DMS79 (cell line): ENCODE measurements at places on chromosomes 1 and 21.

GRCh38 chr1:182684116-182684828 lies at the start of gene RGS8:
TSS of gene RGS8 (minus strand) at chr1:182684587. CDS start at chr1:182669649, 14,938 bp downstream.
- peak; percentile 26 for DNase-seq

DNA sequence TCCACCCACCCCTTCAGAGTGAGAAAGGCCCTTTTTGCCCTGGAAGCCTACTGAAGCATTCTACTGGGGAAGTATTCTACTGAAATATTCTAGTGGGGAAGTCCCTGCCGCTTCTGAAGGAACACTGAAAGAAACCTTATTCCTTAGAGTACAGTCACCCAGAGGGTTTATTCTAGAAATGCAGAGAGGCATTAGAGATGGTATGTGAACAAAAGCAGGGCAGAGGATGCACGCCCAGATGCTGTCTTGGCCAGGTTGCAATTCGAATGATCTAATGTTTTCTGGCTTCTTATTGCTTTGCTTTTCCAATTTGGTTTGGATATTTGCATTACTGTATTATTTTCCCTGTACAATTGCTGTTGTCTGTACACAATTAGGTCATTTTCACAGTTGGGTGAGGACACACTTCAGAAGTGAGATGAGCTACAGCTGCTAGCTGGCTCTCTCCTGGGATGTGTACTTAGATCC lies 37.1 kb downstream of the CCN1 start:
- DNase-seq, result no peak

- DNase-seq, result no peak
These were observed 16.7 kb upstream of the FABP3 start for GRCh38 chr1:31389616-31390015.

DNA sequence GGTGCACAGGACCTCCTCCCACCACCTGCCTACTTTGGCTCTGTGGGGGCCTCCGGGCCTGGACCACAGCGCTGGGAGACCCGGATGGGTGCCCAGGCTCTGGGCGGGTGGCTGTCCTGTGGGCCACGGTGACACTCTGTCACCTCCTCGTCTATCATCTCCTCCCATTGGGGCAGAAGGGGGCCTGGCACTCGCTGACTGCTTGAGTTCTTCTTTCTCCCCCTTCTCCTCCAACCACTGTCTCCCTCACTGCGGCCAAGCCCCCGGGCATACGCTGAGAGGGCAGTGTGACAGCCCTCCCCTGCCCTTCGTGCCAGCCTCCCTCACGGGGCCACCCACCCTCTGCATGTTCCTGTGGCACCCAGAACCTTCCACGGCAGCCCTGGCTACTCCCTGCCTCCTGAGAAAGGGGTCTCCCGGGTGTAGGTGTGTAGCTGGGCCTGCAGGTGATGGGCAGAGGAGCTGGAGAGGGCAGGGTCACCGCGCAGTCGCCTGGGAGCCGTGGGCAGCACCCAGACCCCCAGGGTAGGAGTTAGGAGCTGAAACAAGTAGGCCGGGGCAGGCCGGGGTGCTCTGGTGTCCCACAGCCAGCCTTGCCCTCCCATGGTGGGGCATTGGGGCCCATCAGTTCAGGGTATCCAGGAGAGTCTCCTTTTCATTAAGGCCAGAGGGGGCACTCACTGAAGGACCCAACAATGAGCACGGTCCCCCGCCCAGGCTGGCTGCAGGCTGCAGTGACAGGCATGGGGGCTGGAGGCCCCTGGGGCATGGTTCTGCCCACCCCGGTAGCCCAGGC lies 9.2 kb upstream of the ARF1 start:
- DNase-seq, result no peak

DNA sequence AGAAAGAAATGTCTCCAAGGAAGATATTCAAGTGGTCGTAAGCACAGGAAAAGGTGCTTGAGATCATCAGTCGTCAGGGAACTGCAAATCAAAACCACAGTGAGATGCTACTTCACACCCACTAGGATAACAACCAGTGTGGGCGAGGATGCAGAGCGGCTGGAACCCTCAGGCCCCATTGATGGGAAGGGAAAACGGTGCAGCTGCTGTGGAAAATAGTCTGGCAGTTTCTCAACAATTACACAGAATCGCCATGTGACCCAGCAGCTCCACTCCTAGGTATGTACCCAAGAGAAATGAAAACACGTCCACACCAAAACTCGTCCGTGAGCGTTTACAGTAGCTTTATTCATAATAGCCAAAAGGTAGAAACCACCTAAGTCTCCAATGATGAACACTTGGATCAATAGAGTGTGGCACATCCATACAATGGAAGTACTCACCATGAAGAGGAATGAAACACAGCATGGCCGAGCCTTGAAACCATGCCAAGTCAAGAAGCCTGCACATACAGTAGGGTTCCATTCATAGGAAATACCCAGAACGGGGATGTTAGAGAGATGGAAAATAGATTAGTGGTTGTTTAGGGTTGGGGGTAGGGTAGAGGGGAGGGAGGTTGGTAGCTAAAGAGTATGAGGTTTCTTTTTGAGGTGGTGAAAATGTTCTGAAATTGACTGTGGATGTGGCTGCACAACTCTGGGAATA lies 6.1 kb downstream of the DFFB start:
- DNase-seq, result peak; percentile 61

DNA sequence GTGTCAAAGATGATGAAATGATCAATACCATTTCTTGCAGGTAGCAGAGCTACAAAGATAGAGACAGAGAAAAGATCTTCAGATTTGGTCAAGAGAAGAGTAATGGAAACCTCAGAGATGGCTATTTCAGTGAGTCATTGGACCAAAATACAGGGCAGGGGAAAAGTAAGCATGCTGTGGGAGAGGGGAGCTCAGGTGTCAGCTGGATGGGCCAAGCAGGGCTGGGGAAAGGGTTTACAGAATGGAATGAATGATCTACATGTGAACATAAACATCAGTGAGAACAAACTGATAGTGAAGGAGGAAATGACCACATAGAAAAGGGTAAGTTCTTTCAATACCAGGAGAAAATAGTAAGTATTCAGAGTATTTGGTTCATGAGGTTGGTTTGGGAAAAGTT lies 61.4 kb upstream of the CNN3 start:
- DNase-seq, result no peak

DNA sequence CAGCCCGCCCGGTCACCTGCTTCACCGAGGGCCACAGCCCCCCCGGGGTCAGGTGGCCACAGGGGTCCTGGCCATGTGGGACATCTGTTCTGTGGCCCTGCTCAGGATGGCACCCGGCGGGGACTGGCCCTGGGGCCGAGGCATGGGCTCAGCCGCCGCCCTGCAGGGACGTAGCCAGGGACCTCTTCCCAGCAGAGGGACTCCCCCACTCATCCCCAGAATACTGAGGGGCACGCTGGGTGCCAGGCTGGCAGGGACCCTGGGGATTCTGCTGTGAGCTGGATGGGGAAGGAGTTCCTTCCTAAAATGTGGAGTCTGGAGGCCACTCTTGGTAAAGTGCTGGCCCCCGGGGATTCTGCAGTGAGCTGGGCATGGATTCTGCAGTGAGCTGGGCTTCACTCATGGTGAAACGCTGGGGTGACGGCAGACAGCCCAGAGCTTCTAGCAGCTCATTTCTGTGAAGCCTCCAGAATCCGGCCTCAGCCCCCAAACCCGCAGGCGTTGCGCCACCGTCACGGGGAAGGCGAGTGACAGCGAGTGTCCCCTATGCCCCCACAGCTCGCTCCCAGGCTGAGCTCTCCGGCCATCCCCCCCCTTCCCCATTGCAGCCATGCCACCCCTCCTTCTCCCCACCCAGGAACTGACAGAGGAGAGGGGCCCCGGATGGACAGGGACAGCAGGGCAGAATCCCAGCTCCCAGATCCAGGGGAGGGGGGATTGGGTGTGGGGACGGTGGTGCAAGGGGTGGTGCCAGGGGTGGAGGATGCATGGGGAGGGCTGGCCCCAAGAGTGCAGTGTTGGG lies 1.4 kb downstream of the ITGB2 start:
- DNase-seq, result no peak

- no peak for DNase-seq
These were observed 30.9 kb upstream of the CADM3 start for GRCh38 chr1:159140474-159140873.

DNA sequence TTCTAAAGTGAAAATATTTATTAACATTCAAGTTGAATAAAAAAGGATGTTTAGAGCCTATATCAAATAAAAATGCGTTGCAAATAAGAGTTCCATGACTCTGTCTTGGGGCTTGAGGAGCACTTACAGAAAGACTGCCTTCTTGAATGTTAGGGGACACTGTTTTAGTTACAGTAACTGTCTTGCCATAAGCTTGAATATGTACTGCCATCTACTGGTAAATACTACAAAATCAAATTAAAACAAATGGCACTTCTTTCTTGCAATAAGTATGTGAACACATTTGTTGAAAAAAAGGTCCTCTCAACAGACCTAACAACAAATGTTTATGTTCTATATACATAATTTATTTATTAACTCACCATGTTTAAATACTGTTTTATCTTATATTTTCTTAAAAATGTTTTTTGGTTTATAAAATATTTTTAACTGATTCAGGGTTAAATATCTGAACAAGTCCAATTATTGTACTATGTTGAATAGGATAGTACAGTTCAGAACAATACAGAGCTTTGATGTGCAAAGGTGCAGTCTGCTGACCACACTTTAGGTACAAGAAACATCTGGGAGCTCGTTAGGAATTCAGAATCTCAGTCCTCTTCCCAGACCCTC lies 199.5 kb downstream of the LRRIQ3 start:
- peak; percentile 46 for DNase-seq
